ENCODE measurements at places on chromosomes 2 and 18. TPM values are rescaled to one million over a fixed set of nuclear protein-coding genes. Genes with fewer than 3 reads are reported as not detected.

Gene GPR39
- total RNA-seq: 0.62 TPM

Gene STPG4
- total RNA-seq: not detected

Gene CD8B2
- total RNA-seq: 0.05 TPM

Gene MPHOSPH10
- total RNA-seq: 24.7 TPM

Gene SCN2A
- 1.5 TPM for total RNA-seq

Gene CD8B
- total RNA-seq: not detected

Gene GALNT14
- total RNA-seq: 16.8 TPM

Gene AMER3
- total RNA-seq: 0.18 TPM

Gene RSAD2
- 0.28 TPM for total RNA-seq

Gene FAM117B
- total RNA-seq: 13.0 TPM

Gene HNMT
- total RNA-seq: 4.6 TPM

Gene DYNAP
- total RNA-seq: not detected

Gene CDKL4
- total RNA-seq: 0.92 TPM

Gene ORMDL1
- 60.7 TPM for total RNA-seq

Gene SCYGR2
- total RNA-seq: not detected

Gene ATG4B
- 124 TPM for total RNA-seq

Gene LAMA1
- 8.7 TPM for total RNA-seq

Gene IMPA2
- total RNA-seq: 24.1 TPM

Gene SRD5A2
- total RNA-seq: 0.64 TPM

Gene ACTR3
- total RNA-seq: 284 TPM

Gene MEIS1
- 13.3 TPM for total RNA-seq

Gene ARHGEF4
- total RNA-seq: 10.3 TPM

Gene TSPYL6
- total RNA-seq: not detected

Gene SERPINE2
- total RNA-seq: 40.4 TPM

Gene APOB
- 15.9 TPM for total RNA-seq

Gene SNRPD1
- 82.5 TPM for total RNA-seq

Gene CNDP2
- 113 TPM for total RNA-seq

Gene PARD6G
- 10.4 TPM for total RNA-seq

Gene SLC38A11
- total RNA-seq: not detected

Gene SFTPB
- total RNA-seq: not detected

Gene KIF5C
- 50.6 TPM for total RNA-seq

Gene PLGLB1
- total RNA-seq: 1.1 TPM

Gene CAVIN2
- 4.4 TPM for total RNA-seq

Gene ITGB6
- total RNA-seq: not detected

Gene SERPINB12
- not detected for total RNA-seq

Gene CXCR2
- total RNA-seq: 0.49 TPM

Gene ERBB4
- 0.36 TPM for total RNA-seq

Gene LIMS2
- 3.8 TPM for total RNA-seq

Gene XDH
- 1.0 TPM for total RNA-seq

Gene POTEJ
- not detected for total RNA-seq

Gene LRATD1
- total RNA-seq: 37.6 TPM

Gene PRSS56
- not detected for total RNA-seq

Gene TNFRSF11A
- 89.9 TPM for total RNA-seq

Gene ACMSD
- not detected for total RNA-seq

Gene SNORC
- 5.6 TPM for total RNA-seq

Gene TRIM54
- not detected for total RNA-seq

Gene DRC1
- total RNA-seq: 0.36 TPM

Gene HES6
- total RNA-seq: 5.0 TPM

Gene LOXHD1
- 0.23 TPM for total RNA-seq

Gene HAAO
- total RNA-seq: 6.0 TPM

Measured in endothelial cell (in vitro differentiated cells).